ENCODE measurements at places on chromosomes 11 and 22.

- DNase-seq = no peak
Observed at GRCh38 chr11:120605469-120605868, 93.9 kb downstream of the GRIK4 start.

- DNase-seq = no peak
Observed at GRCh38 chr11:47611348-47611794, 17.2 kb upstream of the C1QTNF4 start.

GRCh38 chr11:117866526-117866925 lies 9.9 kb downstream of the FXYD6 start:
- DNase-seq = no peak

- no peak for DNase-seq
Observed at GRCh38 chr22:49720279-49720959, 107.3 kb downstream of the BRD1 start.

DNA sequence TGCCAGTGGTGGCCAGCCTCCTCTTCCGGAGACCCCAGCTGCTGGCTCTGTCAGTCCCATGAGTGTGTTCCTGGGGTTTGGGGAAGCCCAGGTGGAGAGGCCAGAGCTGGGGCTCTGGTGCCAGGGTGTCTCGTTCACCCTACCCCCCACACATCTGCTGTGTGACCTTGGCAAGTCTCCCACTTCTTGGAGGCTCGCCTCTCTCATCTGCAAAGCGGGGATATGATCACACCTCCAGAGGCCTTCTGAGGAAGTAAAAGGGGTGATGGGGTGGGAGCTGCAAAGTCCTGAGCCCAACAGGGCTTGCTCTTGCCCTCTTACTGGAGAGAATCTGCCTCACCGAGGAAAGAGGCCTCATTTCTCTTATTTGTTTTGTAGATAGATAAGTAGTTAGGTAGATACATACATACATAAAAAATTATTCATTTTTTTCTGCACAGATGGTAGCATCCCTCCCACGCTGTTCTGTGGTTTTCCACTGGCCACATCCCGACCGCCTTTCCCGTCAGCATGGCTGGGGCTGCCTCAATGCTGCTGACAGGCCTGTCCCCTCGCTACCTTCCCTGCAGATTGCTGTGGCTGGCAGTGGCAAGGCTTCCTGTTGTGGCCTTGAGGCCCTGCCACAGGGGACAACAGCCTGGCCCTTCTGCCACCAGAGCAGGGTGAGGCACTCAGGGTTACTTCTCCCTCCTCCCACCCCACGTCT lies 23.9 kb downstream of the MYO7A start:
- peak; percentile 71 for DNase-seq

DNA sequence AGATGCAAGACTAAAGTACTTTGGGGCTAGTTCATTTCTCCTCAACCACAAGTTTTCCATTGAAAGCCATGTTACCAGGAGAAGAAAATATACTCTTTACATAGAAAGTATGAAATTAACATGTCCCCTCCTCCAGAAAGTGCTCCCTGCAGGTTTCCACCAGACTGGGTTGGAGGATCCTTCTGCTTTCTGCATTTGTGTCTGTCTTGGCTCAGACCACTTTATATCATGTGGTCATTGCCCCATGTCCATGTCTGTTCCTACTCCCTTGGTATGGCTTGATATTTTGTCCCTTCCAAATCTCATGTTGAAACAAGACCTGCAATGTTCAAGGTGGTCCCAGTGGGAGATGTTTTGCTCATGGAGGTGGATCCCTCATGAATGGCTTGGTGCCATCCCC lies 28.4 kb upstream of the ACER3 start:
- DNase-seq = no peak

DNA sequence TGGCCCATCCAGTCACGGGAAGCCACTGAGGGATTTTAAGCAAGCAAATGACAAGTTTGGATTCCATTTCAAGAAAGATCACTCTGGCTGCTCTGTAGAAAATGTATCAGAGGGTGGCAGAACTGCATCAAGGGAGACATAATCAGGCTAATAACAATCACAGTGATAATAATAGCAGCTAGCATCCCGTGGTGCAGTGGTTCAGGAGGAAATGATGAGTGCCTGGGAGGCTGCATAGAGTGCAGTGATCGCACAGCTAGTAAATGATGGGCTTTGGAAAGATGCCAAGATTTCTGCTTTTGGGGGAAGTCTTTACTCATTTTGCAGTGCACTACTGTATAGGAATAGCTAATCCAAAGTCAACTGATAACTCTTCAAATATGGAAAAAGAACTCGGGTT lies 35.8 kb downstream of the TNRC6B start:
- DNase-seq = no peak

- no peak for DNase-seq
Observed at GRCh38 chr22:31631436-31631835, 30.6 kb downstream of the PISD start.

DNA sequence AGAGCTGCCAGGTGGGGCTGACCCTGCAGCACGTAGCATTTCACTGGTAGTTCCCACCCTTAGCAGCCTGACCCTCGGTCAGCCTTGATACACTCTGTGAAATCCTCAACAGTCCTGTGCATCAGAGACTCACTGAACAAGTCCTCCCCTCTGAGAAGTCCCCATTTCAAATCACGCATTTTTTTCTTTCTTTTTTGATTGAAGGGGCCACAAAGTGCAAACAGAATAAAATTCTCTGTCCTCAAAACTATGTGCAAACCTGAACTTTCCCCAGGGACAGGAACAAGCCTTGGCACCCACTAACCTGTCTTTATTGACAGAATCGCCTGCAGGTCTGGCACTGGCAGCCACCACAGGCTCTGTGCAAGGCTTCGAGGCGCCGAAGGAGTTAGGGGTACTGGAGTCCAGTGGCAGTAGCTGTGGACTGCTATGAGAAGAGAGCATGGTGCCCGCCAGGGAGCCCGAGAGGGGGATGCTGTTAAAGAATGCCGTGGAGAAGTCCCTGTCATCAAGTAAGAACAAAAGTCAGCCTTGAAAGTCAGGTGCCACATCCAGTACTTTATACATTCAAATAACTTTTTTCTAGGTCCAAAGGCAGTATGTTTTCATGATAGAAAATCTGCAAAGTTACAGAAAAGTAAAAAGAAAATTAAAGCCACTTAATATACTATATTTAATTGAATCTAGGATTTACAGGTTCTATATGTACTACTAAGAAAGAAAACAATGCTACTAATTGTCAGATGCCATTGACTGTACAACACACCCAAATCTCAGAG lies 53.8 kb downstream of the HIRA start:
- DNase-seq = no peak

Measured in activated CD4-positive, alpha-beta T cell treated with anti-CD3 and anti-CD28 coated beads, Interleukin-2, Interleukin-4, amounts not matched to agents 100 ng/mL and 50 ng/mL, durations not matched to agents 16 hours and 8 hours (primary cell).